ENCODE measurements at places on chromosomes 5 and 9.

- DNase-seq: no peak
Observed at GRCh38 chr9:108783326-108783725, 72.5 kb downstream of the ACTL7B start.

DNA sequence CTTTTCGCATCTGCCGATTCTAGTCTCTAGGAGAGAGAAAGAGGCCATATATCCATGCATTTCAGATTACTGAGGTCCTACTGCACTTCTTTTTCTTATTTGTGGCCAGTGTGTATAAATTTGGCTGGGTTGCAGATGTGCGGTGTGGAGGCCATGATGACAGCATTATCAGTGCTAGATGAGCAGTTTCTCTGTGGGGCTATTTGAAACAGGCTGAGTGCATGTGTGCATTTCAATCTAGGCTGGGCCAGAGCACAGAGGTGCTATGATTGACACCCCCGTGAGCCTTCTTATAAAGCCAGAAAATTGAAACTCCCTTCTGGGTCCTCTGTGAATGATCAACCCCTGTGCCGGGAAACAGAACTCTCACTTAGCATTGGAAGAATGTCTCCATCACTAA, 70.0 kb downstream of the TMEM252 start:
- DNase-seq: no peak

- no peak for DNase-seq
Observed at GRCh38 chr5:178350361-178351220, 118.0 kb upstream of the PHYKPL start.

DNA sequence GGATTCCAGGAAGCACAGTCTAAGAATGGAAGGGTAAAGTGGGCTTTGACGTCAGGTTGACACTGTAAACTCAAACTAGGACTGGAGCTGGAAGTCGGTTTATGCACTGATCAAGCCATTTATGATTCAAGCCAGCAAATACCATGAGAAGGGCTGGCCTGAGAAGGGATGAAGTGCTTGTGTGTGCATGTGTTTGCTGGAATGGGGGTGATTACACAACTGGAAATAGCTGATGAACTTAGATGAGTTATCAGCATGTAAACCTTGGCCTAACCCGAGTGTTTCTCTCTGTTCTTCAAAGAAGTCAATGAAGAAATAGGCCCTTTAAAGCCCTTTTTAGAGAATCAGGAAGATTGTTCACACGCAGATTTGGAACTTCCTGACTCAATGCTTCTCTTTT, 287.6 kb downstream of the RFX3 start:
- DNase-seq: no peak

DNA sequence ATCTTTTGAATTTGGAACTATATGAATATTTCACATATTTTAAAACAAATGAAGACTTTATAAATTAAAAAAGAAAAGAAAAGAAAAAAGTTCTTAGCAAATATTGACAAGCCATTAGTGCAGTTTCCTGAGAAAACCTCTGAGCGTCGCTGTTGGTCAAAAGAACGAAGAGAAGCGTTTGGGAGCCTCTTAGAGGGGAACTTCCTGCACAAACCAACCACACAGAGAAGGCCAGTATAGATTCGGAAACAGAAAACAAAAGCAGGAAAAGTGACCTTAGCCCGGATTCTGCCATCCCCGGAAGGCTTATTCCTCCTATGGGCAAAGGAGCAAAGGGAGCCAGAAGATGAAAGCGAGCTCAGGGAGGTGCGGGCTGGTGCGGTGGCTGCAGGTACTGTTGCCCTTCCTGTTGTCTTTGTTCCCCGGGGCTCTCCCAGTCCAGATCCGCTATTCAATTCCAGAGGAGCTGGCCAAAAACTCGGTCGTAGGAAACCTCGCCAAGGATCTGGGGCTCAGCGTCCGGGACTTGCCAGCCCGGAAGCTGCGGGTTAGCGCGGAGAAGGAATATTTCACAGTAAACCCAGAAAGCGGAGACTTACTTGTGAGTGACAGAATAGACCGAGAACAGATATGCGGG, at the start of gene PCDHGB2:
PCDHGB2 (plus strand) TSS at position 205 of the 637 bp plus-strand sequence; CDS start at position 347, 142 bp downstream.
- DNase-seq: no peak

GRCh38 chr9:108800632-108801099, 55.1 kb downstream of the ACTL7B start:
- no peak for DNase-seq

DNA sequence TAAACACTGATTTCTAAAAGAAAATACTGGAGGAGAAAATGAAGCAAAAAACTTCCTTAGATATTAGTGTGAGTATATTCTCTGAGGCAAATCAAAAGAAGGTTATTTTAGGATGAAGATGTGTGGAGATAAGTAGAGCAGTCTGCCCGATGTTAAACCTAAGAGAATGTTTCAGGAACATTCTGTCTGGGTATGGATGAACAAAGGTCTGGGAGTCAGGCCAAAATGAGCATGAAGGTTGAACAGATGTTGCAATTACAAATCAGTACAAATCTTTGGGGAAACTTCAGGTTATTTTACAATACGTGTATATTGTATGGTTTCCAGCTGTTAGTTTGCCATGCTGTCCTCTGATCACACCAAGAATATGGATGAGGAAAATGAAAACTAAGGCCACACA, 14.4 kb upstream of the CEP78 start:
- no peak for DNase-seq

DNA sequence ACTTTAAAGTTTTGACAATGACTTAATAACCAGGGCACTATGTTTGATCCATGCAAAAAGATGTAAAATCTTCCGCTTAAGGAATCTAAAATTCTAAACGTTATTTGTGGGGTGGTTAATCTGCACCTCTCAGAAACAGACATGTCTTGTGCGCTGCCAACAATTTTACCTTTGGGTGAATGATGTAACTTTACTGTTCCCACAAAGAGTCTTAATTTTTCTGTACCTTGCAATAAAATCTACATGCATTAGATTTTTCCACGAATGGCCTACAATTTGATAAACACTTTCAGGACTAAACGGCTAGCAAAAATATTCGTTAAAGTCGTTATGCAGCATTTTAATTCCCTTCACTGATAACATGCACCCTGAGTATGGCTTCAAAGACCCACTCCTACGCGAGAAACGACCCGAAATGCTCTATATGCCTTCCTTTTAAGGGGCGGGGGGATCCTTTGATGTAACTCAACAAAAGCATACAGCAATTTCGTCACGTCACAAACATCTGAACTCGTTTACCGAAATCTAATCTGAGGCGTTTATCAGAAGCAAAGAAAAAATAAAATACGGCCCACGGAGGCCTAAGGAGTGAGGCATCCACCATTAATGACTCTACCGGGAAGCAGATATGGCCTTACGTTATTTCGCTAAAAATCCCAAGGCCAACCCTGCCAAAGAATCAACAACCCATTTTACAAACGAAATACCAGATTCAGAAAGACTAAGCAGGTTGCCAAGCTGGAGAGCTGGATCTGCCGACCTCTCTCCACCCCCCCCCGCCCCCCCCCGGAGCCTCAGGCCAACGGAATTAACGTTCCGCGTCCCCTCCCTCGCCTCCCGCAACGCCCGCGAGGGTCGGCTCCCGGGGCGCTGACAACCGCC, 621 bp downstream of the AK6 start:
- peak; percentile 31 for DNase-seq

- no peak for DNase-seq
Observed at GRCh38 chr9:94591876-94592275, 1.7 kb downstream of the FBP2 start.

DNA sequence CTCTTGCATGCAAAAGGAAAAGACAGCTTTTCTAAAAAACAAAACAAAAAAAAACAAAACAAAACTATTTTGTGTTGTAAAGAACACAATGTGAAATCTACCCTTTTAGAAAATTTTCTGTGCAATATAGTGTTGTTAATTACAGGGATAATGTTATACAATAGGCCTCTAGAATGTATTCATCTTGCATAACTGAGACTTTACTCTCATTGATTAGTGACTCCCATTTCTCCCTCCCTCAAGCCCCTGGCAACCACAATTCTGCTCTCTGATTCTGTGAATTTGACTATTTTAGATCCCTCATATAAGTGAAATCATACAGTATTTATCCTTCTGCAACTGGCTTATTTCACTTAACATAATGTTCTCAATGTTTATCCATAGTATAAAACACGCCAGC, 234.1 kb downstream of the TMEM161B start:
- no peak for DNase-seq

DNA sequence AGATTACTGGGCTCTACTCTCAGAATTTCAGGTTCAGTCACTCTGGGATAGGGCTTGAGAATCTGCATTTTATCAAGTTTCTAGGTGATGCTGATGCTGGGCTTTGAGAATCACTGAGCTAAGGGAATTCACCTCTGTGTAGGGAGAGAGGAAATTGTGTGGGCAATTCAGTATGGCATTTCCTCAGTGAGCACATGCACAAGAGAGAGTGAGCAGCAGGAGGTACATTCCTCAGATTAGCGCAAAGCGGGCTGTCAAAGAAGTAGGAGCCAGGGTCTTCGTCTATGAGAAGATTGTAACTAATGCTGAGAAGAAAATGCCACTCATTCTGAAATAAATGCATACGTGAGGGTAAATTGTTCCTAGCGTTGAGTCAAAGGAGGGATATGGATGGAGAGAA, 175.9 kb downstream of the KIF4B start:
- DNase-seq: no peak

- DNase-seq: no peak
Observed at GRCh38 chr9:135567311-135567710, 5.8 kb downstream of the PAEP start.

GRCh38 chr5:59684388-59685190, 208.9 kb downstream of the PDE4D start:
- DNase-seq: no peak

GRCh38 chr9:110327716-110328115, 9.9 kb downstream of the TXNDC8 start:
- no peak for DNase-seq

GRCh38 chr9:127767909-127768331, 10.5 kb downstream of the SH2D3C start:
- no peak for DNase-seq

GRCh38 chr5:27011274-27011673, 27.1 kb downstream of the CDH9 start:
- no peak for DNase-seq

- DNase-seq: no peak
Observed at GRCh38 chr9:68750255-68750654, 45.2 kb downstream of the PIP5K1B start.

GRCh38 chr5:140321796-140322195, 18.9 kb upstream of the PFDN1 start:
- no peak for DNase-seq

GRCh38 chr9:133051966-133052539, 9.7 kb upstream of the CEL start:
- no peak for DNase-seq

DNA sequence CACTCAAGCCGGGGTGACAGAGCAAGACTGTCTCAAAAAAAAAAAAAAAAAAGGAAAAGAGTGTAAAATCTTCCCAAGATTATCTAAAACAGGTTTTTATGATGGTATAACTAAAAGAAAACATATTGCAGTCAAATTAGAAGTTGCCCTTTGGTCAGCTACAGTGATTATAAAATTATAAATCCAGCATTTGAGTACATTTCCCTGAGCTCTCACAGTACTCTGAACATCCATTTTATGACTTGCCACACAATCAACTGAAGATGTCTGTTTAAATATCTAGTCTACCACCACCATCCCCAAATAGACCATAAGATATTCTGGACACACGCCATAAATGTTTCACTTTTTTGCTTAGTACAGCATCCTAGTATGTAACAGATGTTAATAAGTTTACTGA, 77.0 kb downstream of the CSF2 start:
- DNase-seq: no peak

DNA sequence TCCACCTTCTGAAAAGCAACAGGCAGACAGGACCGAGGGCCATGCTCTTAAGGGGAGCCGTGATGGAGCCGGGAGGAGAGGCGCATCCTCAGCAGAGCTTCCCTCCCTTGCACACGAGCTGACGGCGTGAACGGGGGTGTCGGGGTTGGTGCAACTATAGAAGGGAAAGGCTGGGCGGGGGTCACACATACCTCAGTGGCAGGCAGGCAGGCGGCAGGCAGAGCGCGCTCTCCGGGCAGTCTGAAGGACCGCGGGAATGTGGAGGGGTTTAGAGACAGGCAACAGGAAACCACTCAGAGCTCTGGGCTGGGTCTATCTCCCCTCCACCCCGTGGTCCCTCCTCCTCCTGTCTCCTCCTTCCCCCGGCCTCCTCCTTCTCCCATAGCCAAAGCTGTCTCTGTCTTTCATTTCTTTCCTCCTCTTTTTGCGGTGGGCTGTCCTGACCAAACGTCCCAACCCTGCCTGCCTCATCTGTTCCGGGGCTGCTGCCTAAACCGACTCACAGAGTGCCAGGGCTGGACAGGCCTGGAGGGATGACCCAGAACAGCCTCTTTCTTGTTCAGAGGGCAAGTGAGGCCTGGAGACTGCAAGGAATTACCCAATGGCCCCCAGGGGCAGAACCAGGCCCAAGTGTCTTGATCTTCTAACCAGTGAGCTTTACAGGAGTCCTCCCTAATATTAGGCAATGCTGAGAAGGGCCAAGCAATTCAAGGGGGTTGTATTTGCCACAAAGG, at the start of gene SPARC:
SPARC (minus strand) TSS at position 242 of the 734 bp plus-strand sequence. CDS start 10,727 bp downstream, outside the sequence.
- no peak for DNase-seq

DNA sequence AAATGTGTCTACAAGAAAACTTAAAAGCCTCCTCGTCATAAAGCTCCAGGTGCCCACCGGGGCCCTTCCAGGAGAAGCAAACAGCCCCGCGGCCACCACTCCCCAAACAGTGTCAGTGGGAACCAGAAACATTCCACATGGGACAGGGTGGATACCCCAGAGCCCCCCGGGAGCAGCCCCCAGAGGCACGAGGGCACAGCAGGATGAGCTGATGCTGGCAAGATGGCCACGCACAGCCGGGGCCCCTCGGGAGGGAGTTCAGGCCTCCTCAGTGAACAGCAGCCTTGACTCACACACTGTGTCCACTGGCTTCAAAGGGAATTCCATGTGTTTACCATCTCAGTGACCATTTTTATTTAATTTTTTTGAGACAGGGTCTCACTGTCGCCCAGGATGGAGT, 10.5 kb downstream of the EXD3 start:
- no peak for DNase-seq

GRCh38 chr5:73030995-73031394, 75.2 kb downstream of the FCHO2 start:
- DNase-seq: no peak

- no peak for DNase-seq
Observed at GRCh38 chr9:22216730-22217172, 207.6 kb upstream of the CDKN2B start.

GRCh38 chr9:121741228-121741918, 89.9 kb downstream of the DAB2IP start:
- no peak for DNase-seq
